ENCODE measurements at places on chromosomes 1 and 21. TPM values are rescaled to one million over a fixed set of nuclear protein-coding genes. Genes with fewer than 3 reads are reported as not detected.

The CDKN2C gene
- 14.3 TPM for total RNA-seq

The LCK gene
- not detected for total RNA-seq

The GREM2 gene
- 5.0 TPM for total RNA-seq

The PLPP3 gene
- total RNA-seq: 46.4 TPM

The CELA3B gene
- not detected for total RNA-seq

The CR1 gene
- not detected for total RNA-seq

The RNF19B gene
- 9.2 TPM for total RNA-seq

The LEMD1 gene
- total RNA-seq: not detected

The SNRPE gene
- total RNA-seq: 118 TPM

The KCNE2 gene
- total RNA-seq: not detected

The RIMKLA gene
- total RNA-seq: not detected

The POU3F1 gene
- not detected for total RNA-seq

The SLC35F3 gene
- under 0.01 TPM for total RNA-seq

The FOXD3 gene
- total RNA-seq: not detected

The CFAP107 gene
- total RNA-seq: not detected

The RABGAP1L gene
- 35.0 TPM for total RNA-seq

The TLR5 gene
- total RNA-seq: under 0.01 TPM

The MMEL1 gene
- total RNA-seq: under 0.01 TPM

The HPDL gene
- total RNA-seq: 0.56 TPM

The OR2T2 gene
- total RNA-seq: not detected

The PROX1 gene
- 0.28 TPM for total RNA-seq

The VWA5B1 gene
- total RNA-seq: not detected

The GPR25 gene
- not detected for total RNA-seq

The C8A gene
- total RNA-seq: not detected

The AGBL4 gene
- total RNA-seq: not detected

The AADACL3 gene
- total RNA-seq: not detected

The CFHR5 gene
- total RNA-seq: not detected

The LCE1B gene
- not detected for total RNA-seq

The CNIH3 gene
- 2.0 TPM for total RNA-seq

The PALMD gene
- 1.1 TPM for total RNA-seq

The LGR6 gene
- total RNA-seq: not detected

The CNKSR1 gene
- 0.28 TPM for total RNA-seq

The CD101 gene
- total RNA-seq: not detected

The C2CD4D gene
- total RNA-seq: not detected

The TRNP1 gene
- 68.6 TPM for total RNA-seq
